Activated CD8-positive, alpha-beta memory T cell treated with anti-CD3 and anti-CD28 coated beads for 1 hour (primary cell): ENCODE measurements at places on chromosomes 3 and 15.

DNA sequence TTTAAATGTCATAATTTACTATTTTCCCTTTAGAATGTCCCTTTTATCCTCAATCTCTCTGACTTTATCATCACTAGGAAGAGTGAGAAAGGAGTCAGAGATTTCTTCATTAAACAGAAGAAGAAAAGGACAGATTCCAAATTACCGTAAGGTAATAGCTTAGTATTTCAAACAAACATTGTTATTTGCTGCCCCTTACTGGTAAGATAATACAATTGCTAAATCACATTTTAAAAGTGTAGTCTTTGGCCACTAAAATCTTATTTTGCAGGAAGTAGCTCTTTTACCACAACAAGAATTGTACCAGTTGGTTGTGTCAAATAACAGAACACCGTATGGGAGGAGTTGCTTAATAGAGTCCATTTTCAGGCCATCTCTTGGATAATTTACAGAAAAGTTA is 53.7 kb downstream of the CGGBP1 start:
- no peak for DNase-seq

DNA sequence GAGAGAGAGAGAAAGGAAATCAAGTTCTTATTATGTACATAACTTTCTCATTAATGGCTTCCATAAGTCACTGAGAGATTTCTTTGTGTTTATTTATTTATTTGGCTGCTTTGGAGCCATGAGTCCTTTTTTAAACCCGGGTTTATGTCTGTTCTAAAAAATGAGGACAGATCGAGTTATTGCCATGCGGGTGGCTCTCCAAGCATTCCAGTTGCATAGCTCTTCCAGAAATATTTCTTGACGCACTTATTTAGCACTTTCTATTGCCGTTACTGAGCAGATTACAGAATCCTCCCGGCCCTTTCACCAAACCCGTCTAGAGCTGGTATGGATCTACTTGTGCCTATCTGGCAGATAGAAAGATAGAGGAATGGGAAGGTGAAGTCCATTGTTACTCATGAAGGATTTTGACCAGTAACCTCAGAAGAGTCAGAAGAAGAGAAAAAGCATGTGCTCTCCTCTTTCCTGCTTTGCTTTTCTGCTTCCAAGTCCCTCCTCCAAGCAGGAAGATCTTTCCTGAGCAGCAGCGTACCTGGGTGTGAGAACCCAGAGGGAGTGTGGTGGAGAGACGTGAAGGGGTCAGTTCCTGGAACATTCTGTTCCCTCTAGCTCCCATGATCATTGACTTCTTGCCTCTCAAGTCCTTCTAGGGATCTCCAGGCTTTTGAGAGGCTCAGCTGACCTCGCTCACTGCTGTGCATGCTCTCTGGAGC is 112.8 kb downstream of the LPP start:
- DNase-seq = no peak

GRCh38 chr15:44243141-44243540 is 45.4 kb upstream of the GOLM2 start:
- no peak for DNase-seq

DNA sequence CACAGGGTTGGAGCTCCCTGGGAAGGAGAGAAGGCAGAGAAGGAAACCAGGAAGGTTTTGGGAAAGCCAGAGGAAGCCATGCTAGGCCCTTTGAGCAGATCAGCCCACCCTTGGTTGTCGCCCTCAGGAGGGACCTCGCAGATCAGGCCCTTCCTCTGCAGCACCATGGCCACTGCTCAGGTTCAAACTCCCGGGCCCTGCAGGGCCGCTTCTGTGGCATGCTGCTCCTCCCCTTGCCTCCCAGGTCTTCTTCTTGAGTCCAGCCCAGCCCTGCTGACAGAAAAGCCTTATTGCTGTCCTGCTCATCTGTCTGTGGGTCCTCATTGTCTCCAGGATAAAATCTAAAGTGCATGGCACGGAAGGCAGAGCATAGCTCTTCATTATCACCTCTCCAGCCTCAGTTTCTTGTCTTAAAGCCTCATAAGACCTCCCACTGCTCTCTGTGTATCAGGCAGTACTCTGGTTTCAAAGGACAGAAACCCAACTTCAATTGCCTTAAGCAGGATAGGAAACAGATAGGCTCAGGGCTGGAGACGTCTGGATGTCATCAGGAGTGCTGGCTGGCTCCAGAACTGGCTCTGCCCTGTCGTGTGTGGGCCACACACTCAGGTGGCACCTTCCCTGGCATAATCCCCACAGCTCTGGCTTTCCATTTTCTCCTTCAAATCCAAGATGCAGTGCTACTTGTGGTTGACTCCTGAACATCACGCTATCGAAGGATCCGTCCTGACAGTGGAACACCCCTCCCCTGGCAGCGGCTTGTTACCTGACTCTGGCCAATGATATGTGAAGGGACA is 118.5 kb downstream of the EEFSEC start:
- no peak for DNase-seq

GRCh38 chr3:110956081-110956480 is 115.5 kb upstream of the NECTIN3 start:
- DNase-seq = no peak

- DNase-seq = no peak
Measured at GRCh38 chr15:90891346-90891949, 7.1 kb downstream of the FES start.

- no peak for DNase-seq
Measured at GRCh38 chr3:154364849-154365248, 40.6 kb upstream of the DHX36 start.
